ENCODE measurements at places on chromosomes 2 and 18.

GRCh38 chr2:158459161-158460003 is 2.6 kb downstream of the PKP4 start:
- no peak for DNase-seq

DNA sequence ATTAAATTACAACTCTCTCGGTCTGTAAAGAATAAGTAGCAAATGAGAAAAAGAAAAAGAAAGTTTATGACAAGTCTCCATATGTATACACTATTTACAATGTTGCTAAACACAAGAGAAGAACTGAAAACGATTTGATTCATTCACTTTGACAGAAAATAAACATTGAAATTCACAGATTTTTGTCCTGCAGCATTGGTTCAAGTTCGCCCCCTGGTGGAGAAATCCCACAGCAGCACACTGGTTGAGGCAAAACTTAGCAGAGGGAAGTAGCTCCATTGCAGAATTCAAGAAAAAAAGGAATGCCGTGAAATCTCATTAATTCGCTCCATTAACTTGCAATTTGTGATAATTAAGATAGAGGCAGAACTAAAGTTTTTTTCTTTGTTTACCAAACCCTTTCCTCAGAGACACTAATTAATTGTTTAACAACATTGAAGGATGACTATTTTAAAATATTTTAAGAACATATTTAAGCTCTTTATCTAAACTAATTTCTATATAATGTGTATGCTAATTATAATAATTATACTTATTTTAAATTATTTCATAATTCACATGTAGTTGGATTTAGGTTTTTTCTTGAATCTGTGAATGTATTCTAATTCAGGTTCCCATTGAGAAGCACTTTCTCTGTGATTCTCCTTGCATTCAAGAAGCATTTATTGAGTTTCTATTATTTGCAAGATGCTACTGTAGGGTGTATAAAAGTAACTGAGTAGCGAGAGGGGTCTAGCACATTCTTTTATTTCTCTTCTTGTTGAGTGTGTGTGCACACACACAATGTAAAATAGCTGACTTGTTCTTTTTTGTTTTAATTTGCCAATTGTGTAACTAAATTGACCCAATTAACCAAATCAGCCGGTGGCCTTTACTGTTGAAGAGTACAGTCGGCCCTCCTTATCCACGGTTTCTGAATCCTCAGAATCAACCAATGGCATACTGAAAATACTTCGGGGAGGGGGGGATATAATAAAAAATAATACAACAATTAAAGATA is 74.1 kb downstream of the COL4A3 start:
- no peak for DNase-seq

DNA sequence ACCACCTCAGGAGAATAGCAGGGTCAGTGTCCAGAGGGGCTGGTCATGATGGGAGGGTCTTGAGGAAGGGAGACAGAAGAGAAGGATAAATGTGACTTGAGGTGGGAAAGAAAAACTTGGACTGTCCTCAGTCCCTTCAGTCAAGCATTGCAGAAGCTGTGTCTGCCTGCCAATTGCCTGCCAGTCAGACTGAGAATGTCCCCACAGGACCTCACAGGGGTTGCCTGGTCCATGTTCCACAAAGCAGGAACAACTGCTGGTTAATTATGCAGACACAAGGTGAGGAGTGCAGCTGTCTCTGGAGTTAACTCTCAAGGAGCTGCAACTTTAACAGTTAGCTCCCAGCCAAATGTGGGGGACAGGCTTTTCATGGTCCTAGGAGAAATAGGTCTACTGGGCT is 75.7 kb downstream of the TRIM43 start:
- no peak for DNase-seq

GRCh38 chr2:199602896-199603717 is 145.4 kb upstream of the SATB2 start:
- DNase-seq: no peak

GRCh38 chr2:230124757-230125431 is 56.2 kb upstream of the SLC16A14 start:
- DNase-seq: no peak

GRCh38 chr2:61167579-61167978 is 5.6 kb downstream of the C2orf74 start:
- DNase-seq: no peak

GRCh38 chr2:64840426-64840881 is 148.7 kb upstream of the SLC1A4 start:
- DNase-seq: no peak

Data from NCI-H2081 treated with DMSO at 0.1 percent for 48 hours (cell line).